ENCODE measurements at places on chromosomes 3 and 15.

DNA sequence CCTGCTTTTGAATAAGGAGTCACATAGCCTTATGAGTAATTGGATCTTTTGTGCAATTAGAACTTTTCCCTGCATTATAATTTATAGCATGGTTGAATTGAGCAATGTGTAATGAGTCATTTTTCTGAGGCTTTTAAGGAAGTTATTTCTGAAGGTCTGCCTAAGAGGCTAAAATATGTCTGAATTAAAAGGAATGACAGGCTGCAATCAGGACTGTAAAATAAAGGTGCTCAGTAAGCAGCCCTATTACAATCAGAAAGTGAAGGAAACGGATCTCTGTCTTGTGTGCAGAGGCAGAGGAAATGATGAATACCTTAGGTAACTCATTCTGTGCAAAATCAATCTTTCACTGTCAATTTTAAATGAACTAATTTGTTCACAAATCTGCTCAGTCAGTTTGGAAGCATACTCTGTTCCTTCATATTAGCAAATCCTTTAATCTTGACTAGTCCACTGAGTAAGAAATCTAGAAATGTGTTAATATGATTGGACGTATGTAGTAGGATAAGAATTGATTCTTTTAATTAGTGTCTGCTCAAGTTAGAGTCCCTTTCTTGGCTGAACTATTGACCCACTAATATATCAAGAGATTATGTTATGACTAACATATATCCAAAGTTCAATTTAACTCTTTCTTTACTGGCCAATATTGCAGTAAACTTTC is 290.1 kb downstream of the ZIC1 start:
- peak; percentile 80 for DNase-seq

DNA sequence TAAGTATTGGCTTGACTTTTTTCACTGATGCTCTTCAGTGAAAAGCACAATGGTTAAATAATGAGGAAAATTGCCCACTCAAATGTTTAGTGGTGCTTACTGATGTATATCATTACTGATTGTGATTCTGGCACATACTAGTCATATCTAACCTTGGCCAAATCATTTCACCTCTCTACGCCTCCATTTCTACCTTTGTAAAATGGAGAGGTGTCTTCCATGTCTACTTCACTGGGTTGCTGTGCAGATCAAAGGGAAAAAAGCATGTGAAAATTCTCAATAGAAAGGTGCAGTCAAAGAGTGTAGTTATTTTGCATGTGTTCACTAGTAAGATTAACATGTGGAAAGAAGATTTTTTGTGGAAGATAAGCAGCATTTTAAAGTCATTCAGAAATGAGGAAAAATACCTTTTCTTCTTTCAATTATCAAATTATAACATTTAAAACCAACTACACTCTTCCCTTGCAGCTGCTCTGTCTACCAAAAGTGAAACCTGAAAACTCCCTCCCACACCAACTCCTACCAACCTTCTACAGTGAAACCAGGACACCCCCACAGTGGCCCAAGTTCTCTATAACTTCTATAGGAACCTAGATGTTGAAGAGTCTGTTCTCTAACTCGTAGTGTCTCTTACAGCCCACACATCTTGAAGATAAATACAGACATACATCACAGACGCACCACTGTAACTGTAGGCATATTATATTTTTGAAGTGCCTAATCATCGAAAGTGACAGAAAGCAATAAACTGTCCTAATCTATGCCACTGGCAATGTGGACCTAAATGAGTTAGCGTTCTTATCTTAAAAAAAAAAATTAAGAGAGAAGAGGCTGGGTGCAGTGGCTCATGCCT is 1.4 kb downstream of the CD200R1 start:
- no peak for DNase-seq

- DNase-seq = no peak
Measured at GRCh38 chr3:177333533-177334520, 136.5 kb upstream of the TBL1XR1 start.

- no peak for DNase-seq
Measured at GRCh38 chr15:95290176-95290974, 1040.1 kb upstream of the NR2F2 start.

DNA sequence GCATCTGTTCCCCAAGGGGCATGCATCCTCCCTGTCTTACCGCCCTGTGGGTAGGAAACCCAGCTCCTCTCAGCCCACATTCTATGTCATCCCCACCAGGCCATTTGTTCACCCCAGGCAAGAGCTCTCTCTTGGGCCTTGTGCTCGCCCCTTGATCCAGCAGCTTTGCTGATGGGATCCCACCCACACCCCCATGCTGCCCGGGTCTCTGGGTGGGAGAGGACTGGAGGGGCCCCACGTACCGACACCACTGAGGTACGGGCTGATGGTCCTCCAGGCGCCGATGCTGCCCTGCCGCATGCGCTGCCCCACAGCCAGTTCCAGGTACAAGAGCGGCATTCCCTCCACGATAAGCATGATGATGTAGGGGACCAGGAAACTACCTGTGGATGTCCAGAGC is 14.5 kb downstream of the SLC6A20 start:
- DNase-seq = no peak

- peak; percentile 10 for DNase-seq
Measured at GRCh38 chr15:82176542-82176941, 86.0 kb downstream of the EFL1 start.

GRCh38 chr15:93288728-93289294 is 199.8 kb upstream of the RGMA start:
- DNase-seq = no peak

DNA sequence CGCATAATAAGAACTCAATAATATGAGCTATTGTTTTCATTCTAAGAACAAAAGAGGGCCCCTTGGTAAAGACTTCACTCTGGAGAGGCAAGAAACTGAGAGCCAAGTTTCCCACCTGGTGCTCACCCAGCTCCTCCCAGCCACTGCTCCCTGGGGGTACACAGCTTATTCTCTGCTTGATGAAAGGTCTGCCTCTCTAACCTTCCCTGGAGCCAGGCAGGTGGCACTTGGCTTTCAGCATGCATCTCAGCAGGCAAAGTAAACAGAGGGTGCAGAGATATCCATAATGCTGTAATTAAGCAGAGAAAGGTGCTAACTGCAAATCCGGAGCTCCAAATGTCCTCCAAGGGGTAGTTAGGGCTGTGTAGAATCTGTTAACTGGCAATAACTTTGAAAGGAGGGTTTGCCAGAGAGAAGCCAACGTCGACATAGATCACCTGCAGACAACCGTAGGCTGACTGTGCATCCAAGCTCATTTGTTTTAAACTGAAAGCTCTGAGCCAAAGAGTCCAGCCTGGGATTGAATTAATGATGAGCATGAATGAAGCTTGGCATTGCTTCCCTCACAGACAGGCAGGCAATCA is 159.6 kb upstream of the PROK2 start:
- no peak for DNase-seq

DNA sequence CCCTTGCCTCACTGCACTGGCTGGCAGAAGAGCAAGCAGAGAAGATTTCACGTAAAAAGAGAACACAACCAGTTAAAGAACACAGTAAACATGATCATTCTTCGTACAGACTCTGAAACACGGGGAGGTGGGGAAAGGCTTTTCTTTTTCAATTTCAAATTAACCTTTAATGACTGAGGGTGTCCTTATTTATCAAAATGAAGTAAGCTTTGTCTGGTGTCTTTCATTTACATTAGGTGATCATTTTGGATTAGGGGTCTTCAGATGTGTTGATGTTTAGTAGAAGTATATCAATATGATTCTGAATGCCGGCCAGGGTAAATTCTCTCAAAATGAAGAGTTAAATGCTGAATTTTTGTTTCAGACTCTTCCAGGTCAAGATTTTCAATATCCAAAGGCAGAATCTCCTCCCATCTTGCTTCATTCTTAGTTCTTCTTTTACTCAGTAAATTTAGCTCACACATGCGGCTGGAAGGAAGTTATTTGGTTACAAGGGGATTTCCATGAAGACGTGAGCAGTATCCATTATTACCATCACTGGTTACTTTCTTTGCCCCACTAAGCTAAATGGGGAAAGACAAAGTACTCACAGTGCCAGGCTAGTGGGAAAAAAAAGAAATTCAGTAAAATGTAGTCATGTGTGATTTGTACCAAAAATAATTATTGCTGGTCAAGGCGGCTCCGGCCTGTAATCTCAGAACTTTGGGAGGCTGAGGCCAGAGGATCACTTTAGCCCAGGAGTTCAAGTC is 272.2 kb upstream of the NR2F2 start:
- peak; percentile 23 for DNase-seq

GRCh38 chr3:105613120-105613519 is 246.4 kb downstream of the ALCAM start:
- DNase-seq = no peak

DNA sequence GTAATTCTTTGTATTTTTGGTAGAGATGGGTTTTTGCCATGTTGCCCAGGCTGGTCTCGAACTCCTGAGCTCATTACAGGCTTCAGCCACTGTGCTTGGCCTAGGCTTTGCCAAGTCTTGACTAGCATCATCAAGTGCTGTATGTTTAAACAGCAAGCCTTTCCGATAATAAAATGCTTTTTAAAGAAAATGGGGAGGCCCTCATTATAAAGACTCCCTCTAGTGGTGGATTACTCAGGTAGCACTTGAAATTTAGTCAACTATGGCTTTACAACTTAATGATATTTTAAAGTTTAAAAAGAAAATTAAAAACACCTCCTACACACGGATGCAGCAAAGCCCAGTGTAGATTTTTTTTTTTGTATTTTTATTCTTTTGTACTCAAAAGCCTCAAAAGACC is 213.6 kb downstream of the GAP43 start:
- DNase-seq = peak; percentile 41

- no peak for DNase-seq
Measured at GRCh38 chr3:38610436-38610835, 39.1 kb downstream of the SCN5A start.

GRCh38 chr3:156300929-156301840 is 180.8 kb downstream of the KCNAB1 start:
- DNase-seq = no peak

- no peak for DNase-seq
Measured at GRCh38 chr15:100207053-100207452, 134.7 kb downstream of the ADAMTS17 start.

DNA sequence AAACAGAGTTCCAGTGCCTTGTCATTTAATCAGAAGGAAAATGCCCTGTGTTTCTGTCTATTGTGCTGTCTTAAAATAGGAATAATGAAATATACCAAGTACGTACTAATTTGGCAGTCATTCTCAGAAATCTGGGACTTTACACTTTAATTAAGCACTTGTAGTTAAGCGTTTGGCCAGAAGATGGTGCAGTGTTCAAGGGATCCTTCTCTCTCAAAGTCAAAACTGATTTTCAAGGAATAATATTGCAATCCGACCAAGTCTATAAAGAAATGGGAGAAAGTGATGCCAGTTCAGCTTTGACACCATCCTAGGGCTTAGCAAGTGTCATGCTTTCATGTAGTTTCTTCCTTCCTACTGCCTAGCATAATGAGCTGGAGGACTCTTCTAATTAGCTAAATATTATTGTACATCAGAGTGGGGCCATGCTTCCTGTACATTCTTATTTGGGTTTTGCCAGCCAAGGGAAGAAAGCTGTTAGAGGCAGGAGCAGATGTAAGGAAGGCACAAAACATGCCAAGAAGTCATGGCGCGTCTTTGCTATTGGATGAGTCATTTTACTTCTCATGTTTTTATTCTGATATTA is 64.8 kb downstream of the SAMMSON start:
- DNase-seq = peak; percentile 46

- DNase-seq = no peak
Measured at GRCh38 chr3:37307321-37307720, 132.9 kb upstream of the LRRFIP2 start.

GRCh38 chr3:79726786-79727185 is 41.0 kb downstream of the ROBO1 start:
- no peak for DNase-seq

- no peak for DNase-seq
Measured at GRCh38 chr15:96792216-96792615, 461.7 kb downstream of the NR2F2 start.

- DNase-seq = no peak
Measured at GRCh38 chr15:48283396-48284145, 47.7 kb upstream of the DUT start.

GRCh38 chr3:12444582-12445471 is 39.5 kb upstream of the TSEN2 start:
- peak; percentile 59 for DNase-seq

DNA sequence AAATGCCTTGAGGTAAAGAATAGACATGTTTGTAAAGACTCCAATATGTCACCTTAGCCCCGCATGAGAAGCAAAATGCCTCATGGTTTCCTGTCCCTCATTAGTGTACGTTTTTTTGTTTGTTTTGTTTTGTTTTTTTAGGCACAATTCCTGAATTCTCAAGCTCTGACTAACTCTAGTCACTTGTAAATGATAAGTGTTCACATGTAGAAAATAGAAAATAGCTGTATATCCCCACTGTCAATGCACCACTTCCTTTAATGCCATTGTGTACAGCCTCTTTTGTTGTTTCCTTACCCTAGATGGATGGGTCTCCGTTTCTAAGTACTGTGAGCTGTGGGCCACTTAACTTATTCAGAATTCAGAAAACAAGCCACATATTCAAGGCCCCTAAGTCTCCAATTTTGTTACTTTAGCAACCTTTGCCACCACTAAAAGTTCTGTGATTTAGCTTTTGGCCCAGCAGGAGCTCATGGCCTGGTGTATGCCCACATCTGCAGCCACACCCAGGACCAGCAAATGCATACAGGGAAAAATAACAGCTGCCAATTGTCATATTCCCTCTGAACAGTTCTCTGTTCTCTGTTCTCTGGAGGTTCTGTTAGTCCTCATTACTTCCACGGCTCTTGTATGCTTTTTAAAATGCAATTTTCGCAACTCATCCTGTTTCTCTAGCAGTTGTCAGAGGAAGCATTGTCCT is 655.5 kb downstream of the GBE1 start:
- DNase-seq = peak; percentile 18

DNA sequence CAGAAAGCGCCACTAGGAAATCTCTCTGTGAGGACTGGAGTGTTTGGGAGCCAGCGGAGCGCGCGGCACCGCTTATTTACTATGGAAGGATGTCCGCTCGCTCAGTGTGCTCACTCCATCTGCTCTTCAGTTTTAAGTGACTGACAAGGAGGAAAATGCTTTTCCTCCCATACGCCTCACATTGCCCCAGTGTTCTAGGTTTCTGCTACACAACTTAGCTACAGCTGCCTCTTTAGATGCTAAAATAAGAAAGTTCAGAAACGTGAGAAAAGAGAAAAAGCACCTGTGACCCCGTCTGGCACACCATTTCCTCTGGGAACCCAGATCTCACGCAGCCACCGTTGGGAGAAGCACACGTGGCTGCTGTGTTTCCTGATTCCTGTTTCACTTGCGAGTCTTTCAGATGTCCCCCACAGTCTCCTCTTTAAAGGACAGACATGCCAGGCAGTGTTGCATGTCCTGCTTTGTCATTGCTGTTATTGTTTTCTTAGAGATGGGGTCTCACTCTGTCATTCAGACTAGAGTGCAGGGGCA is 11.7 kb upstream of the MUSTN1 start:
- no peak for DNase-seq

DNA sequence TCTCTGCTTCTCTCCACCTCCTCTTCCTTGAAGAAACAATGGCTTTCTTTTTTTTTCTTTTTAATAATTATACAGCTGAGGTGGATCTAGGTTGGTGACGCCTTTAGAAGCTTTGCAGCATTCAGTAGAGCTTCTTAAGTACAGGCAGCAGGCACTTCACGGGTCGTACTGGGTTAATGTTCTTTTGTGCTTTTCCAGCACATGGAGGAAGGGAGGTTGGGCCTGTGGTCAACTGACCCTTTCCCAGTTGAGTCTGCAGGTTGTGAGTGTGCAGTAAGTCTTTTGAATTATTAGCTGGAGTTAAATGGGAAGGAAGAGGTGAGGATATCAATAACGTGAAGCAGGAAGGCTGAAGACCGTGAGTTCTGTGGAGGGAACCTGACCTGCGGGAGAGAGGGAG is 7.0 kb downstream of the TRAK1 start:
- DNase-seq = no peak
